HEK293T (cell line): ENCODE measurements at places on chromosomes 7 and 10.

- DNase-seq: no peak
These were observed 322.4 kb upstream of the GHITM start for GRCh38 chr10:83816942-83817341.

DNA sequence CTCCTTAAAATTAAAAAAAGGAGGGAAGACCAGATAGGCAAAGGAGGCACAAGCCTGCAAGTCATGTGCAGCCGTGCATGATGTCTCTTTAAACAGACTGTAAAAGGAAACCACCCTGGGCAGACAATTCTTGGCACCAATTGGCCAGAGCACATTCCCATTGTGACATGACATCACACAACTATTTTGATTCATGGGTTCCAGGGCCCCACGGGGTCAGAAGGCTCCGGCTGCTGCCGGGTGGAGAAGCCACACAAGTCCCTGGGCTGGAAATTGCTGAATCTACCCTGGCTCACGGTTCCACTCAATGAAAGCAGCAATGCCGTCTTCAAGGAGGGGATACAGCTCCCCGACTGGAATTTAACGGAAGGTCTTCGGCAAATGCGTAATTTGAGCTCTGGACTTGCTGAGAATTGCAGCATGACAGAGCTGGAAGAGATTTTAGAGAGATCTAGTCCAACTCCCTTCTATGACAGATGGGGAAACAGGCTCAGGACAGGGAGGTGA, 140.5 kb downstream of the PRKAG2 start:
- DNase-seq: peak; percentile 89

DNA sequence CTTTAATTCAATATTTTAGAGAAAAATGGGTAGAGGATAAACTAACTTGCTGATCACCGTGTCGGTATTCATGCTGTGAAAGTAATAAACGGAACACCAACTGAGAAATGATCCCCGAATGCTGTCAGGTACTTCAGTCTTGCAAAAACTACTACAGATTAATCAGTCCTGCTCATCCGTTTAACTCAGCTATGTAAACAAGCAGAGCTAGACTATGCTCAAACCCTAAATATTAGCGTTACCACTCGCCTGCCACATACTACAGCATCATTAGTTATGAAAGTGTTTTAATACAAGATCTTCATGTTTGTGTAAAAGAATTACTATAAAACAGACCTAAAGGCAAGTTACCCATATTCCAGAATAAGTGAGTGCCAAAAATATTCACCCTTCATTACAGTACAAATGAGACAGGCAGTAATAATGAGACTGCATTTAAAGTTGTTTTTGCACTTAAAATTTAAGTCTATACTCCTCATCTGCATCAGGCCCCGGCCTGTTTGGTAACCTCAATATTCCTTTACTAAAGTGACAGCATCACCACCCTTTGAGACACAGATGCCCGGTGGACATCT, 952 bp downstream of the DNMBP start:
- DNase-seq: no peak

DNA sequence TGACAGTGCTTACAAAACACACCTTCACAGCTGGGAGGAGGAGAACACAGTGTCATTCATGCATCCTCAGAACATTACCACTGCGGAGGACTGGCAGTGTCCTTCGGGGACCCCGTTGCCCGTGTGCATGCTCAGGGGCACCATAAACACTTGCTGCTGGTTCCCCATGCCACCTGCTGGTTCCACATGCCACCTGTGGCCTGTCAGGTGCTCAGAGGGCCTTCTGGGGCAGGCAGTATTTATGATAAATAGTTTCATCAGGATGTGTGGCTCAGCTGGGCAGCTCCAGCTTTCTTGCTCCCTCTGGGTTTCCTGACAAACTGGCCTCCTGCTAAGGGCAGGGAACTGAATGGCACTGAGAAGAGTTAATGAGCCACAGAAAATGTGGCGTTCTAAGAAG, 32.1 kb downstream of the CELF2 start:
- DNase-seq: no peak

GRCh38 chr10:79361726-79362397, 14.6 kb downstream of the PPIF start:
- DNase-seq: no peak

- DNase-seq: no peak
These were observed 96.8 kb upstream of the AGR3 start for GRCh38 chr7:16978358-16979244.

DNA sequence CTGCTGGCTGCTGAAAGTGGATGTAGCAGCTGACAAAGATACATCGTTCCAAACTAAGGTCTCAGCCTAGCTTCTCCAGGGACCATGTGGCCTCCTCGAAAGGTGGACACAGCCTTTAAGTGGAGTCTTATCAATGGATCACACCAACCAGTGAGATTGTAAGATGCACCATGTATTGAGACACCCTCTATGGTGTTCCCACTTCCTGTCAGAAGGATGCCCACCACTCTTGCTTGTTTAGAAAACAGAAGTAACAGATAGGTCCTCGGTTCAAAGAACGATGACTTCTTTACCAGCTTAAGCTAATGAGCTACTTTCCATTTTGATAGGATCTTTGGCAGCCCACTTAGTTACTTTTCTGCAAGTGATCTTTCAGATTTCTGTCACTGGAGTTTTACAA, 34.3 kb downstream of the SLC25A13 start:
- DNase-seq: no peak

DNA sequence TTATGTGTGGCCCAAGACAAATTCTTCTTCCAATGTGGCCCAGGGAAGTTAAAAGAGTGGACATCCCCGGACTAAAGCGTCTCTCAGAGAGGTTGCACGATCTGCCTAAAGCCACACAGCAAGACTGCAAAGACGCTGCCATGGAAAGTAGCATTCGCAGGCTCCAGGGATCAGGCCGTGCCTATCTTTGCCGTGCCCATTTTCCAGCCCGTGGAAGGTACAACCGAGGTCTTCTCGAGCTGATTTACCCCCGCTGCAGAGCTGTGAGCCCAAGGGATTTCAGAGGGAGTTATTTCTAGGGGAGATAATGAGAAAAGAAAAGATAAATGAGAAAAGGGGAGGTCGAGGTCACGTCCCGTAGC, 1.0 kb upstream of the NYAP1 start:
- DNase-seq: no peak

GRCh38 chr7:149291036-149291780, 29.2 kb downstream of the ZNF783 start:
- no peak for DNase-seq

GRCh38 chr7:35390146-35390545, 136.2 kb upstream of the TBX20 start:
- DNase-seq: no peak

DNA sequence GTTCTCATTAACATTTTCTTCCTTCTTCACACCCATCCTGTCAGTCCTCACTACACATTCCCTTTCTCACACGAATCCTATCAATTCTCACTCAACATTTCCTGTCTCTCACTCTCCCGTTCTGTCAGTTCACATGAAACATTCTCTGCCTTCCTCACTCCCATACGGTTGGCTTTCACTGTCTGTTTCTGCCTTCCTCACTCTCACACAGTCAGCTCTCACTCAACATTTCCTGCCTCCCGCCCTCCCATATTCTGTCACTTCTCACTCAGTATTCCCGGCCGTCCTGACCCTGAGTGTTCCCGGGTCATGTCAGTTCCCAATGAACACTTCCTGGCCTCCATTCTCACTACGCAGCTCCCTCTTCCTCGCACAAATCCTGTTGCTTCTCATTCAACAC, 61.5 kb downstream of the DYNC2I1 start:
- DNase-seq: no peak

- no peak for DNase-seq
These were observed 266.1 kb upstream of the KLF6 start for GRCh38 chr10:4051011-4051640.

DNA sequence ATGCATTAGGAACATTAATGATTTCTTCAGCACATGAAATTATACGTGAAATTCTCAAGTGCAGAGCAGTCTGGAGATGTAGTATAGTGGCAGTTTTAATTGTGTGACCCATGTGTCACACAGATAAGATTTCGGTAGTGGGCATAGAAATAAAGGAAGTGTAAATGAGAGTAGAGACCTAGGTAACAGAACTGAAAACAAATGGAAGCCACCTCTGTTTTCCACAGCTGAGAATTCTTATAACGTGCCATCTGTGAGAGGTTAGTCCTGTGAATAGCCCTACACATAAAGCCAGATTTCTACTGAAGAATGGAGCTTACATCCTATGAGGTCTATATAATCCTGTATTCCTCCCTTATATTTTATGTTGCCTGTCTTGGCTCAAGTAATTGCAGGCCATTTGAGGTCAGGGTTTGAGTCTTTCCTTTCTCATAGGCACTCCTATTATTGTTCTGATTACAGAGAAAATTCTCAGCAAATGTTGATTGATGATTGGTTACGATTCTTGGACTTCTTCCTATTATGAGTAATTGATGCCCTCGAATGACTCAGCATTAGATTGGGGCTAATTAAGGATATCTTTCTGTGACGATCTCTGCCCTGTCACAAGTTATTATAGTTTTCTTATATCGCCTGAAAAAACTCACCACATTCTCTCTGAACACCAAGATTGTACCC, 258.2 kb downstream of the KIF20B start:
- no peak for DNase-seq
